ENCODE measurements at places on chromosomes 11 and 22.

DNA sequence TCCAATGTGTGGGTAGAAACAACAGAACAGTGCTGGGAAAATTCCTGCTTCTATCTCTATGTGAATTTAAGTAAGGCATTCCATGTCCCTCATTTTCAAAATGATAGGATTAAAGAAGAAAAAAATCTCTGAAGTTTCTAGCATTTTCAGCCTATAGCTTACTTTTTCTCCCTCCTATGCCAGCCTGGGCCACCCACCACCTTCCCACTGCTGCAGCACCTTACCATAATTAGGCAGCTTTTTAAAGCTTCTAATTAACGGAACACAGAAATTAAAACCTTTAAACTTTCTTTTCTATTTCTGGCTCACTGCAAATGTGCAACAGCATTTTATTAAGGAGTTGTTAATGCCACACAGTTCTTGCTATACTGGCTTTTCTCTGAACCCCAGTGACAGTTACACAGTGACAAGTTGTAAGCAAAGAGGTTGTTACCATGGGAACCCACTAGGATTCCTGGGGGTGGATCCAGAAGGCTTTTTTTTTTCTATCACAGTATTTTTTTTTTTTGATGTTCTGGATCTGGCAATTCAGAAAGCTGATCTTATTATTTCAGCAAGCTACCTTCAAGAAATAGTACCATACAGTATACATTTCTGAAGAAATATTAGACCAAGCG, 20.2 kb downstream of the CELF1 start:
- DNase-seq = no peak

GRCh38 chr11:21810650-21811049, 382.2 kb upstream of the ANO5 start:
- DNase-seq = no peak

DNA sequence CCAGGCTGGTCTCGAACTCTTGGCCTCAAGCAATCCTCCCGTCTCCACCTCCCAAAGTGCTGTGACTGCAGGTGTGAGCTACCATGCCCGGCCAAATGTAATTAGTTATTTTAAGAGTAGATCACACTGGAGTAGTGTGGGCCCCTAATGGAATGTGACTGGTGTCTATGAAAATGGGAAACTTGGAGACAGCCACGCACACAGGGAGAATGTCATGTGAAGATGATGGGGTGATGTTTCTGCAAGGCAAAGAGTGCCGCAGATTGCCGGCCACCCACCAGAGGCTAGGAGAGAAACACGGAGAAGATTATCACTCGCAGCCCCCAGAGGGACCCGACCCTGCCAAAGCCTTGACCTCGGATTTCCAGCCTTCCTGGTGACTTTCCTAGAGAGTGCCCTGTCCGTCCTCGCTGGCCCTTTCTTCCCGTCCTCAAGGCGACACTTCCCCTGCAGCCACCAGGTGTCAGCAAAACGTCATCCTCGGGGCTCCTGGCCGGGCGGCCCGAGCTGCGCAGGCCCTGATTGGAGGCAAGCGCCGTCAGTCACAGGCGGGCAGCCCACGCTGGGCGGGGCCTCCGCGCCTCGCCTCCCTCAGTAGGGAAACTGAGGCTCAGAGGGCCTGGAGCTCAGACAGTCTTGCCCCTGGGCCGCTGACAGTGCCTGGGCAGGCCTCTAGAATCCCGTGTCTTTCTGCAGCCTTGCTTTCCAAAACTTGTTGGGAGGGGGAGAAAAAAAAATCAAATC, 16.3 kb downstream of the CRYBB2 start:
- peak; percentile 50 for DNase-seq

DNA sequence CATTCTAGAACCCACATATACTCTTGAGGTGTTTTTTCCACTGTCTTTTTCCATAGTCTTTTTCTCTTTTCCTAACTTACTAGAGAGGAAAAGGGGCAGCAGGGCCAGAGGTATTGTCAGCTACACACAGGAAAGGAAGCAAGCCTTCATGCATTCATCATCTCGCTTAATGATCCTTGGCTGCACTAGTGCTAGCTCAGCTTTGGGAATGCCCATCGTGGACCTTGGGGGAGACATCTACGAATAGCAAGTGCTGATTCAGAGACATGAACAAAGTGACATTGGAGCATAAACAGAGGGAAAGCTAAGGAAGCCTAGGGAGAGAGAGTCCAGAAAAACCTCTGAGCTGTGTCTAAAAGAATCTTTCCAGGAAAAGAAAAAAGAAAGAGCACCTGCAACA, 466.3 kb upstream of the ARHGAP42 start:
- DNase-seq = no peak

GRCh38 chr11:87290304-87290922, 252.7 kb downstream of the TMEM135 start:
- no peak for DNase-seq

DNA sequence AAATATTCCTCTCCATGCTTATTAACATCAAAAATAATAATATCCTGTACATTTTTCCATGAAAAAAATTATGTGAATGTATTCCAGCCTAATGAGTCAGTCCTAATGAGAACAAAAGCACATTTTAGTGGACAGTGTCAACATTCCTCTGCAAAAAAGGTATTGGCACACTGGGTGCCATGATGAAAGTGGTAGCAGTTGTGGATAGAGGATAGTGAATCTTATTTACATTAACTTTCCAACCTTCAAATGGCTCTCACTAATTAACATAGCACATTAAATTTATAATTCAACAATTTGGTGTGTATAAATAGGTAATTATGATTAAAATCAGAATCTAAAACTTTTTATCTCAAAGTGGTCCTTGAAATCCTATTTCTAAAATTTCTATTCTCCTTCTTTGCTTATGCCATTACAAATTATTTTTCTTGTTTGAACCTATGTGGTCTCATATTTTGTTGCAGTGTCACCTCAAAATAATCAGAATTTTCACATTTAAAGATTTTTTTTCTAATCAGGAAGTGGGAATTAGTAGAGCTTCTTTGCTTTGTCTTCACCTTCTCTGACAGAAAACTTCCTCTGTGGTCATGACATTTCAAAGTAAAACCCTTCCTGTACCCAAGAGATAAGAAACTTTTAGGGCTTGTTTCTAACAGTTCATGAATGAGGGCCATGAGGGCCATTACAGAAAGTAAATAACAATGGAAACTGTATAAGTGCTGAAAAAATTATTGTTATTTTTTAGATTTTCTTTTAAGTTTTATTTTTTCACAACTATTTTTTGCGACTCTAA, 18.7 kb downstream of the SOX6 start:
- no peak for DNase-seq

GRCh38 chr11:9313648-9314290, 624 bp downstream of the TMEM41B start:
- no peak for DNase-seq

- DNase-seq = no peak
These were observed 16.3 kb downstream of the NECTIN1 start for GRCh38 chr11:119712459-119713358.

- no peak for DNase-seq
These were observed 111.7 kb downstream of the TEAD1 start for GRCh38 chr11:12785901-12786300.

- no peak for DNase-seq
These were observed 12.8 kb downstream of the PITPNB start for GRCh38 chr22:27906241-27906640.

- no peak for DNase-seq
These were observed 96.9 kb downstream of the SBF2 start for GRCh38 chr11:10197091-10197490.

DNA sequence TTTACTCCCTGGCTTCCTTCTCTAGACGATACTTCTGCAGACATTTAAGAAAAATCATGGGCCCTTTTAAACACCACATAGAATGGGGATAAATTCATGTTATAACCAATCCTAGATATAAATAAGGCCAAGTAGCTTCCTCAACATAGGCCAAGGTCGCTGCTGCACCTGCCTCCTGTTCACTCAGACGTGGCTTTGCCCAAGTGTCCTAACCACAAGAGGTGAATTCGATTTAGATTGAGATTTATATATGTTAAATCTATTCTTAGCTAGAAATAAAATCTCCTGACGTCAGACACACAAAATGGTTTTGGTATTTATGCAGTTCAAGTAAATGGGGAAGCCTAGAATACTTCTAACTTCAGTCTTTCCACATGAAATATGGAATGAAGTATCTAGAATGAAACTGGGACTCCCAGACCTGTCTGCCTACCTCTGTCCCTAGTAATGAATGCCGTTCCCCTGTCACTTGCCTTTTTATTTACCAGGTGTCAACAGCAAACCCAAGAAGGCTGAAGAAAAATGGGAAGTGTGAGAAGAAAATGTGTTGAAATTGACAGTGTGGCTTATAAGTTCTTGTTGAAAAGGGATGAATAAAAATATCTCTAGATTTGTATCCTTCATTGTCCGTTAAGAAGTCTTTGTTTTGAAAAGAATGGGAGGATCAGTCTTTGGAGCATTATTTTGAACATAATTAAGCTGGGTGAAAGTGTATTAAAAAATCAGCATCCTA, 131.8 kb downstream of the HIPK3 start:
- DNase-seq = no peak

Data from activated gamma-delta T cell treated with Interleukin-2 at 50 U/mL for 16 hours (primary cell).